GM13976 (cell line): ENCODE measurements at places on chromosomes 1 and 21.

GRCh38 chr1:106956721-106957120 is 99.8 kb upstream of the PRMT6 start:
- DNase-seq = no peak

GRCh38 chr1:161502181-161502580 is 3.1 kb upstream of the FCGR2A start:
- DNase-seq = no peak

GRCh38 chr1:85048296-85049064 is at the start of gene MCOLN3:
Gene MCOLN3, minus strand, starts transcription at chr1:85048500. Its CDS starts 3,140 bp downstream, at chr1:85045360.
- peak; percentile 72 for DNase-seq

- no peak for DNase-seq
Measured at GRCh38 chr1:57067863-57068262, 102.0 kb upstream of the C8B start.

- DNase-seq = no peak
Measured at GRCh38 chr21:35006248-35006647, 42.9 kb downstream of the RUNX1 start.

DNA sequence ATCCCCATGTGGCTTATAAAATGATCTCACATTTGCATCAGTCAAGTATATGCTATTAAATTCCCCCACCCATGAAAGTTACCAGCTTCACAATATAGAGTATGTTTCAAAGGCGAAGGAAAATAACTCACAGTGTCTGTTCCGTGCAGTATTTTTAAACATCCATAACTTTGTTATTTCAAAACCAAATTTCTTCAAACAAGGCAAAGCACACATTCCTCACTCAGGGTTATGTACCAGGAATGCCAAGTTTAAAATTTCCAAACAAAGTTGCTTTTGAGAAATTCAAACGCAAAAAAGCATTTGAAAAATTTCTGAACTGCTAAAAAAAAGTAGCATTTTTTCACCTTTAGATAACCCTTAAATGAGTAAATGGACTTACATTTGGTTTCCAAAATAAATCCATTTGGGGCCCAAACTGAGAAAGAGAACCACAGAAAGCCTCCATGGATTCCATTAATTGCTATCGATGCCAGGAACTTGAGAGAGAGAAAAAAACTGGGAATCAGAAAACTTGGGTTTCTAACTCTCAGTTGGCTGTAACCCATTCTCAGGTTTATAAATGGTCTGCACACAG is 149.5 kb downstream of the SLC30A10 start:
- DNase-seq = no peak

GRCh38 chr1:110627764-110628163 is 21.6 kb upstream of the KCNA2 start:
- no peak for DNase-seq

GRCh38 chr1:31108861-31109260 is 43.3 kb upstream of the PUM1 start:
- no peak for DNase-seq

- DNase-seq = no peak
Measured at GRCh38 chr21:42075686-42076471, 4.8 kb downstream of the UMODL1 start.

DNA sequence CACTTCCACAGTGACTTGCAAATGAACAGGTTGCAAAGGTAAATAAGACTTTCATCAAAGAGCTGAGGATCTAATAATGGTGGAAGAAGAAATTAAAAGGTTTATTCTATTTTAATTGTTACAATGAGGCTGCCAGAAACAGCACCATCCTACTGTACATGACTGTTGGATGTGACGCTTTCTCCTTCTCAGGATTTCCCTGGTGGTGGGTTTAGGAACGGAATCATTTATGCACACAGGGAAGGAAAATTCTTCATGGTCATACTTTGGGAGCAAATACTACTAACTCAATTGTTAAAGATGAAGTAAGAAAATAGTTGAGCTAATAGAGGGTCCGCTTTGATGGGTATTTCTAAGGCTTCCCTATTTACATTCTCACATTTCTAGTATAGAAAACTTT is 22.2 kb upstream of the LYPLAL1 start:
- DNase-seq = no peak

GRCh38 chr1:109501644-109502363 is 7.7 kb downstream of the AMIGO1 start:
- DNase-seq = no peak

DNA sequence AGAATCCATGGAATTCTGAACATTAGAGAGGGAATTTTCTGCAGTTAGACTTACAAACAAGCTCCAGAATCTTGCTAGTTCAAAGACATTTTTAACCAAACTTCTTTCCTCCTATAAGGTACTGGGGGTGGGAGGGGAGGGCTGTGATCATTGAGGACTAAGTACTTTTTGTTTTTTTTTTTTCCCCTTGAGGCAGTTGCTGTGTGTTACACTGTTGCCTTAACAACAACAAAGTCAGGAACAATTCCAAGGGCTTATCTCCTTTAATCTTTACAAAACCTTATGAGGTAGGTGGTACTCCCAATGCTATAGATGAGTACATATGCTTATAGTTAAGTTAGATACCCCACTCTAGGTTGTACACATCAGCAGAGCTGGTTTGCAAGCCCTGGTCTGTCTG is 62.9 kb downstream of the PPP1R12B start:
- no peak for DNase-seq

- DNase-seq = peak; percentile 32
Measured at GRCh38 chr1:79042117-79042516, 35.6 kb upstream of the ADGRL4 start.

- DNase-seq = no peak
Measured at GRCh38 chr1:216531263-216532239, 108.3 kb upstream of the USH2A start.

- DNase-seq = no peak
Measured at GRCh38 chr1:78606274-78606673, 14.0 kb upstream of the IFI44L start.

DNA sequence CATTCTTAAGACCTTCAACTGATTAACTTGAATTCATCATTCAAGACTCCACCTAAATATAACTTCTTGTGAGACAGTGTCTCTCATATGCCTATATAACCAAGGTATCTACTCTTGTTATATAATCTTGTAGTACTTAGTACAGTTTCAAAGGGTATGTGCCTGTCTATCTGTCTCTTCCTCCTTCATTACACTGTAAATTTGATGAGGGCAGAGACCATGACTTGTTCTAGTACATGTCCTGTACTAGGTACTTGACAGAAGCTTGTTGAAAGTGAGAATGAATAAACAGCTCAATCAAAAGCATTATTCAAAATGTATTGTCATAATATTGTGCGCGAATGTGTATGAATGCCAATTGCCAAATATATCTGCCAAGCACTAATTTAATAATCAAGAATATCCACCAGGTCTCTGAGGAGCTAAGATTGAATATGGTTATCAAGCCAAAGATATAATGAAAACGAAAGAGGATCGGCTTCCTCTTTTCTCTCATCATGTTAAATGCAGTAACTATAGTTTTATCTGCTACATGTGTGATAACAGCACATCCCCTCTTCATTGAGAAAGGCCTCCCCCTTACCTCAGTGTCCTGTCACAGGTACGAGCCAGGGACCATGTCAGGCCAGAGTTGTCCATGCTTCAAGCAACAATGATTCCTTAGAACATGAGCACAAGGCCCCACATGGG is 117.3 kb downstream of the UCHL5 start:
- no peak for DNase-seq

DNA sequence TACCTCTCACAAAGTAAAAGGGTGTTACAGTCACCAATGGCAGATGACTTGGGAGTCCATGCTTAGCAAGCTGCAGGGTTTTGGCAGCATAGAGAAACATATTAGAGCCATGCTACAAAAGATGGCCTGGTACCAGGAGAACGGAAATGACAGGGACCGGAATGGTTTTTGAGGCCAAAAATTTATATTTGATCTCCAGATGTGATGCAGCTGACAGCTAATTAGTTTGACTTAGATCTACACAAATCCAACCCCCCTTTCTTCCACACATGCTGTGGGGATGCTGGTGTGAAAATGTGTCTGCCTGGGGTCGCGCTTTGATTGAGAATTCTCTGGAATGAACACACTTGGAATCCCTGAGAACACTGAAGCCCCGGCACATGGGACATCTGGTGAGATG is 26.5 kb downstream of the SYF2 start:
- DNase-seq = no peak

- no peak for DNase-seq
Measured at GRCh38 chr1:150053926-150054325, 13.7 kb upstream of the VPS45 start.

GRCh38 chr1:155910621-155911121 is 478 bp downstream of the RIT1 start:
- DNase-seq = peak; percentile 59

- peak; percentile 91 for DNase-seq
Measured at GRCh38 chr1:40312238-40313205, 4.6 kb downstream of the COL9A2 start.

DNA sequence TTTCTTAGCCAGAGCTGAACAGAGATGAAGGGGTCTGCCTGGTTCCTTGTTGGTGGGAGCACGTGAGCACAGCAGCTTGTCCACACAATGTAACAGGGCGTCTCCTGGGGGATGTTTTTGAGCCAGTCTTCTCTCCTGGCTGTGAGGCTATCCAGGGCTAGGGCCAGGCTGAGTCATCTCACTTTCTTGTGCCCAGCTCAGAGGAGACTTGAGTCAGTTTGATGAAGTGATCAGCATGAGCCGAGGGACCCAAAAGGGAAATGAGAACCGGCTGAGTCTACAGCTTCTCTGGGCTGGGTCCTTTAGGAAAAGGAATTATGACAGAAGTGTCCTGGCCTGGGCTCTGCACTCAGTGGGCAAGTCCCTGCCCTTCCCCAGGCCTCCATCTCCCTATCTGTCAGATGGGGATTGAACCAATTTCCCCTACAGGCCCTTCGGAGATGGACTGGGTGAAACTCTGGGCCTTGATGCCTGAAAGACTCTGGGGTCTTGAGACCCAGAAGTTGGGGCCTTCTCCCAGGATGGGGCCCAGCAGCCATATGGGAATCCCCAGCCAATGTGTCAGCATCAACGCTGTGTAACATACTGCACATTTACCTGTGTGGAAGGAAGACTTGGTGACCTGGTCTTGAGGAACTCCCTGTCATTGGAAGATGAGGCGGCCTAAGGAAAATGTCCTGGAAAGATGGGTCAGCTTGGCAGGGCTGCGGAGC is 36.6 kb downstream of the DMRTB1 start:
- DNase-seq = no peak

- DNase-seq = no peak
Measured at GRCh38 chr1:15364740-15365139, 44.9 kb upstream of the EFHD2 start.

DNA sequence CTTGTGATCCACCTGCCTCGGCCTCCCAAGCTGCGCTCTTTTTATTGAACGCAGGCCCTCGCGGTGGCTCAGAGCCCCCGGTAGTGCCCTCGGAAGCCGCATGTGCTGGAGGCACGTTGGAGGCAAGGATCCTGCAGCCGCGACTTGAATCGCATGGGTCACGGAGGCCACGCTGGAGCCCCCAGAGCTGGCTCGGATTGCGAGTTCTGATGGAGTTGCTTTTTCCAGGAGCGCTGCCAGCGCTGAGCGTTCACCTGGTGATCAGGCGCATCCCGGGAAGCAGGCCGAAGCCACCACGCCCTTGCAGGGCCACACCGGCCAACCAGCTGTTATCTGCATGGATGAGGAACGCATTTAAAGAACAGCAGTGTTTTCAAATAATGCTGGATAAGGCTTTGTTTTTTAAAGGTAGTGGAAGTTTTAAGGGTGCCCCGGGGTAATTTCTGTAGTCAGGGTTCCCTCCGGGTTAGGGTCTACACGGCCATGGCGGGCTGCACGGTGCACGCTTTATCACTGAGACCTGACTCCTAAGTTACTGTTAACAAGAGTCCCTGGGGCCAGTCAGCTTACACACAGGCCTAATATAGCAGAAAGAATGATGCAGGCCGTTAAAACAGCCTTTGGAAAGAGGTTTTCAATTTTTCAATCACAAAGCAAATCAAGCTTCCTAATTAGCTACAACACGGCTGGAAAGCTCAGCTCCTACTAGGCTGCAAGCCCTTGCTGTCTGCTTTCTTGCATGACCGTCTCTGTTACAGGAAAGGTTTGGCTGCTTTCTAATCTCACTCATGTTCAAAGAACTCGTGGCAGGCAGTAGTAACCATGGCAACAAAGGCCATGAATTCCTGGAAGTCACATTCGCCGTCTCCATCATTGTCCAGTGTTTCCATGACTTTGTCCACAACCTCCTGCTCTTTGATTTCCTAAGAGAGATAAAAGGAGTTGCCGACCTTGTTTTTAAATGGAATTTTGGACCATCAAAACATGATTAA is 6.0 kb downstream of the S100B start:
- DNase-seq = peak; percentile 16

DNA sequence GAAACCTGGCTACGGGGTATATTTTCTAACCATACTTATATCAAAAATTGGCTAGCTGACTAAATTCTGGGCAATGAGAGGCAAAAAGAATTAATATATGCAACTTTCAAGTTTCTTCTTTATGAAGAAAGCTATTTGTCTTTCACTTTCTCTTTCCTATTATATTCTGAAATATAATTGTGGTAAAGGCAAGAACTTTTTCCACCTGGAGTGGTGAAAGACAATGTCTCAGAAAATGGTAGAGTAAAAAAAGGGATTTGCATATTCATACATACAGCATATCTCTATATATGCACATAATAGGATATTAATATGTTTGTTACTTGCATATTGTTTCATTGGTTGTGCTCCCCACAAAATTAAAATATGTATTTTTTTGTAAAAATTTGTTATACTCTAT is 793.8 kb downstream of the PLA2G4A start:
- DNase-seq = no peak

DNA sequence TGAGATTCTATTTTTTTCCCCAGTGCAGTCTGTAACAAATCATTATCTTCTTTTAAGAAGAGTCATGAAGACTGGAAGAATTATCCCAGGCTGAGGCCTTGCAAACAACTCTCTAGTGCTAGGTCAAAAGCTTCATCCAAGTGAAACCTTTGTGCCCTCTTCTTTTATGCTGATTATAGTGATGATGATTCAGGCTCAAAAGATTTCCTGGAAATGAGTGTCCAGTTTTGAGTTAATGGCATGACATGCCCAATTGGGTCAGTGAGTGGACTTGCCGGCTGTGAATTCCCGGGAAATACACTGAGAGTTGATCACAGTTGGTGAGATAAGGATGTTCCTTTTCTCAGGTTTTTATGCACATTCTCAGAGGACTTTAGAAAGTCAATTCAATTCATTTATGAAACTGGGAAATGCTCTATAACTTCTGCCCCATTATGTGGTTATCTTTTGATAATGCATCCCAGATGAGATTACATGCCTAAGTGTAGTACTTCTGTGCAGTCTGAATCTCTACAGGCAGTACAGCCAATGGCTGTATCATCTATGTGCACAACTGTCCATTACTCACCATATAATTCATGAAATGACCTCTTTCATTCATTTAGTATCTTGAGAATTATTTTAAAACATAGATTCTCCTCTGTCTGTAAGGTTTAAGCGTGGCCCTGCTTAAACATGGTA is 66.2 kb downstream of the S1PR1 start:
- DNase-seq = no peak
